ENCODE measurements at places on chromosomes 5 and 9.

DNA sequence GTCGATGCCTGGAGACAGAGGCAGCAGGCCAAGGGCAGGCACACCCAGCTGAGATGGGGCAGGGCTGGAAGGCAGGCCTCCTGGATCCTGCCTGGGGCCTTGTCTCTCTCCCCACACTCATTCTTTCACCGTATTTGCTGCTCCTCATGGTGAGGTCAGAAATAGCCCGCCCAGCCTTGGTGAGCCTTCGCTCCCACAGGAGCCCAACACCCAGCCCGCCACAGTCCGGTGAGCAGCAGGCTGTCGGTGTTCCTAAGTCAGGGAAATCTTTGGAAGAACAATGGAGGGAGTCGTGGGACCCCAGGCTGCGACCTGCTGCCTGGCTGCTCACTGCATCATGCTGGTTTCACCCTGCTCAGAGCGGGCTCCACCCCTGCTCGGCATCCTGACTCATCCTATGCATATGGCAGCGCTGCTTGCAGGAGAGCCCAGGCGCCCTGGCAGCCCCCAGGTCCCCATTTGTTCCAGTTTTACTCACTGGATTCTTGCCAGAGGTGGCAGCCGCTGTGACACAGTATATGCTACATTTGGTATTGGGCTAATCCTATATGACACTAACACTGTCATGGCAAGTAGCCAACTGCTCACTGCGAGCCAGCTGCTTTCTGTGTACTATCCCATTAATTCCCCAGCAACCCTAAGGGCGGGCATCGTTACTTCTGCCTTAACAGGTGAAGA lies 53.2 kb upstream of the NCS1 start:
- peak; percentile 85 for DNase-seq

GRCh38 chr9:110619831-110620230 lies 40.3 kb upstream of the SVEP1 start:
- DNase-seq: no peak

GRCh38 chr5:138141734-138142133 lies 2.5 kb upstream of the NME5 start:
- no peak for DNase-seq

- DNase-seq: no peak
Measured at GRCh38 chr9:112663681-112664080, 54.2 kb downstream of the INIP start.

DNA sequence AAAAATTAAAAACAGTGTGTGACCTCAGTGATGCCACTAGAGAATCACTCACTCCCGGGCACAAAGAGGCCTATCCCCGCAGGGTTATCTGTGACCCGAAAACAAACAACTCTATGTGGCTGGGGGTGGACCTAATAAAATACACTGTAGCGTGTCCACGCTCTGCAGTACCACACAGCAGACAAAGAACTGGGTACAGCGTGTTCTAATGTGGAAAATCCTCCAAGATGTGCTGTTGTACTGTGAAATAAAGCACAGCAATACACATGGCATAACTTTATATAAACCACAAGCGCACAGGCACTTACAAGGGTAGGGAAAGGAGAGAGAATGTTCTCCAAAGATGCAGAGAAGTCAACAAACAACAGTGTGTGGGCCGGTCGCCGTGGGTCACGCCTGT lies 8.1 kb upstream of the SLC34A1 start:
- no peak for DNase-seq

DNA sequence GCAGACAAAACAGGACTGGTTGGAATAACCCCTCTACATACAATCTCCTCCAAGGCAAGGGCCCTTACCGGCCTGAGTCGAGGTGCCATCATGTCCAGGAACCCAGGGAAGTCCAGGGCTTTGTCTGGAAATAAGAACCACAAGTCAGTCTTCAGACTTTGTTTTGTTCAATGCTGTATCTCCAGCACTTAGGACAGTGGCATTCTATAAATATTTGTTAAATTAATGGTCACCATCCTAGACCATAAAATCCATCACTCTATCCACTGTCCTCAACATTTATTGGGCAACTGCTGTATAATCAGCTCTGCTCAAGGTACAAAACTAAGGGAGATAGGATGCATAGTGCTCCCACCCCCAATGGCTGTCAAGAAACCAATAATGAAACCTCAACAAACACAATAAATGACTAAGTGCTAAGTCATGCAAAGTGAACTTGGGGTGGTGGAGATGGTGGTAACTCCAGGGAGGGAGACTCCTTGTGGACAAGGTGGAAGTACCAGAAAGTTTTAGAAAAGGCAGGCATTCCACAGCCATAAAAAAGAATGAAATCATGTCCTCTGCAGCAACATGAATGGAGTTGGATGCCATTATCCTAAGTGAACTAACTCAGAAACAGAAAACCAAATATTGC lies 5.0 kb downstream of the RELL2 start:
- DNase-seq: no peak

- no peak for DNase-seq
Measured at GRCh38 chr5:62662521-62662920, 83.9 kb downstream of the LRRC70 start.

DNA sequence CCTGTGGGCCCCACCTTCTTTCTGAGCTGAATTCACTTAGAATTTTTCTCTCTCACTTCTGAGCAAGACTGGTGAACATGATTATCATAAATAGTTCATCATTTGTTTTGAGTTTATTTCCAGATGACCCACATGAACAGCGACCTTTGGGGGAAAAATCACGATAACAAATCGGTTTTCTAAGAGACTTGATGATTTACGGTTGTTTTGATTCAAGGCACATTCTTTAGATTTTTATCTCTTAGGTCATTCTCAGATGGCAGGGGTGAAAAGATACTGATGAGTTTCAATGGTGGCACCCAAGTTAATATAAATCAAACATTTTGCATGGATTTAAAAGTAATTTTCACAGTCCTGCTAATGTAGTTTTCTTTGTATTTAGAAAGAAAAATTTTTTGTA lies 95.1 kb downstream of the DMXL1 start:
- no peak for DNase-seq

DNA sequence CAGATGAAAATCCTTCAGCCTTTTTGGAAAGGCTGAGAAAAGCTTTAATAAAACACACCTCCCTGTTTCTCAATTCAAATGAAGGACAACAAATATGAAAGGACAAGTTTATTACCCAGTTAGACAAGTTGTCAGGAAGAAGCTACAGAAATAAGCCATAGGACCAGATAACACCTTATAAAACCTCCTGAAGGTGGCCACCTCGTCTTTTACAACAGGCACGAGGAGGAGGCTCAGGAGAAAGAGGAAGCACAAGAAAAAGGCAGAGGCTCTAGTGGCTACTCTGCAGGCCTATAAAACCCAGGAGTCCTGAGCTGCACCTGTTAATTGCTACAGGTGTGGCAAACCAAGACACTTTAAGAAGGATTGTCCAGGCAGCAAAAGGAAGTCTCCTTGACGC lies 352.1 kb upstream of the CDH18 start:
- DNase-seq: no peak

DNA sequence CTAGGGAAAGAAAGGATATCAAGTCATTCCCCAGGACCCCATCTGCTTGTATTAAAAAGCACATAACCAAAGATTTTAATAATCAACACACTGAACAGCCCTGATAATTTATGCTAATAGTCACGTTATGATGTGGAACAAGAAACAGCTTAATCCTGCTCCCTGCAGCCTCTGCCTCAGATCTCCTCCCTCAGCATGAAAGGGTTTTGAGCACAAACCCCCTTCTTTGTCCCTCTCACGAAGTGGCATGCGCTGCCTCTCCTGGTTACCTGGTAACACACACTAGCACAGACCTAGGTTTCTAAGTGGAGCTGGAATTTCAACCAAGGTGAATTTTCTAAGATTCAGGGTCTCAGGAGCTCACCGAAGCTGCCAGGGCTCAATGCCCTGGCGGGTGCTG lies 5.1 kb downstream of the IGFBPL1 start:
- no peak for DNase-seq

DNA sequence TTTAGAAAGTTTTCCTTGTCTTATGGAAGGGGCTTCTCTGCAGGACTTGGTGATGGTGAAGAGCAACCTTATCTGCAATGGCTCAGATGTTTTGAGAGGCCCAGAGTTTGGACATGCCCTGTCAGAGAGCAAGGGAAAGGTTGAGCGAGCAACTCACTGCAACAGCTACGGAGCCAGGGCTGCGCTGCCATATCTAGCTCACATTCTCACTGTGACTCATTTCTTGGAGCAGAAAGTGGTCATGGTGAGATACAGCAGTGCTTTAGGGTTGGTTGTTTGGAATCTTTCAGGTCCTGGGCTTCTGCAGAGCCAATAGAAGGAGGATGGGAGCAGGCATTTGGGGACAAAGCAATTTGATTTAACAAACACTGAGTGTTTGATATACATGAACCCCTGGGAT lies 12.3 kb downstream of the GLRA1 start:
- no peak for DNase-seq

GRCh38 chr9:111350556-111350955 lies 20.5 kb upstream of the OR2K2 start:
- DNase-seq: no peak

GRCh38 chr5:175501759-175502158 lies 23.4 kb downstream of the SFXN1 start:
- no peak for DNase-seq

DNA sequence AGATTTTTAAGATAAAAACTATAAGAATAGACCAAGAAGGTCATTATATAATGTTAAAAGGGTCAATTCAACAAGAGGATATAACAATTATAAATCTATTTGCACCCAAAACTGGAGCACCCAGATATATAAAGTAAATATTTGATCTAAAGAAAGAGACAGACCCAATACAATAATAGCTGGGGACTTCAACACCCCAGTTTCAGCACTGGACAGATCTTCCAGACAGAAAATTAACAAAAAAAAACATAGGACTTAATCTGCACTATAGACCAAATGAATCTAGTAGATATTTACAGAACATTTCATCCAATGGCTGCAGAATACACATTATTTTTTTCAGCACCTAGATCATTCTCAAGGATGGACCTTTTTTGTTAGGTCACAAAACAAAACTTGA lies 331.9 kb downstream of the SPOCK1 start:
- no peak for DNase-seq

DNA sequence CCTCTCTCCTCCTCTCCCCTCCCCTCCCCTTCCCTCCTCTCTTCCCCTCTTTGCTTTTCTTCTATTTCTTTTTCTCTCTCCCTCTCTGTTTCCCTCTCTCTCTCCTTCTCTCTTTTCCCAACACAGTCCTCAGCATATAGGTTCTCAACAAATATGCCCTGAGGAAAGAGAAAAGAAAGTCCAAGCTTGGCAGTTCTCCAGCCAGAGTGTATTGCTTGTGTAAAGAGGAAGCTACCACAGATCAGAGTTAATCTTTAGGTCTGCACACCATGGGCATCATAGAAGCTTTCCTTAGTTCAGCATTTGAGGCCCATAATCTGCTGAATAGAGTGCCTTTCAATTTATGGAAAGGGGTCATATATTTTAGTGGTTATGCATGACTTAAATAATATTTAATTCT lies 382.8 kb upstream of the WWC1 start:
- no peak for DNase-seq

DNA sequence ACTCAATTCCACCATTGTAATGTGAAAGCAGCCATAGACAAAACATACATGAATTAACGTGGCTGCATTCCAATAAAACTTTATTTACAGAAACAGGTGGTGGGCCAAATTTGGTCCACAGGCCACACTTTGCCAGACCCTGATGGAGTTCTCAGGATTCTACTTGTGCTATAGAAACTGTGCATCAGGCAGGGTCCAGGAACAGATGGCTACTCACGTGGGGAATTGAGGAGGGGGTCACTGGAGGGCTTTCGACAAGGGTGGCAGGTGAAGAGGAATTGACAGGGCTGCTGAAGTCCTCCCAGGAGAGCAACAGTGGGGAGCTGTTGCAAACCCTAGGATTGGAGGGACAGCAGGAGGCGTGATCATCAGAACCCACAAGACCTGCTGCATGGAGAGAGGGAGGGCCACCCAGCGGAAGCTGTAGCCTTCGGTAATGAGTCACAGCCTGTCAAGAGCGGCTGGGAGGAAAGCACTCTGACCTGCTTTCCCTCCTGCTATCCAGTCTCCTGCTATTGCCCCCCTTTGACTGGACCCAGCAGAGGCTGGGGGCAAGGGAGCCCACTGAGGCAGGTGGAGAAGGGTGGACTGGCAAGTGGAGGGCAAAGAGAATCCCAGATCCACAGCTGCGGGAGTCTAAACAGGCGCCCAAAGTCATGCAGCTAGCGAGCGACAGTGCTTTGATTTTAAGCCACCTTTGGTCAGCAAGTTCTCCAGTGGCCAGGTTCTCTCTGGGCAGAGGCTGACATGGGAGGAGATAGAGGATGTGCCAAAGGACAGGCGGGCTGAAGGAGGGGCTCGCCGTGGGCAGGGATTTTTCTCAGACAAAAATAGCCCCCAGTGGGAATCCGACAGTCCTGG lies 138.3 kb upstream of the SMIM23 start:
- no peak for DNase-seq

- DNase-seq: no peak
Measured at GRCh38 chr5:177291735-177292134, 11.8 kb downstream of the RAB24 start.

GRCh38 chr9:128103589-128103962 lies 24.0 kb downstream of the PTGES2 start:
- DNase-seq: no peak

DNA sequence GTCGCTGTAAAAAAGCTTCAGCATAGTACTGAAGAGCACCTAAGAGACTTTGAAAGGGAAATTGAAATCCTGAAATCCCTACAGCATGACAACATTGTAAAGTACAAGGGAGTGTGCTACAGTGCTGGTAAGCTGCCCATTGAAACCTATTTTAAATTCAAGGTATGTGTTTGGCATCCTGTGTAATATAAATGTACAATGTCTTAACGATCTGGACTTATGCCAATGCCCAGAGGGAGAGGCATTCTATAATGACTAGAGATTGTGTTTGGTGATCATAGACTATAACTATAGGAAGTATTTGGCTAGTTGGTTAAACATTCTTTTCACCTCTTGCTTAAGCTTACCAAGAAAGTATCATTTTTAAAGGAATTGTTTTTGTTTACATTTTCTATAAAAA lies 95.7 kb downstream of the INSL6 start:
- DNase-seq: peak; percentile 27

- no peak for DNase-seq
Measured at GRCh38 chr9:72980600-72981265, 27.9 kb upstream of the ALDH1A1 start.

GRCh38 chr9:7592321-7593316 lies 207.0 kb downstream of the DMAC1 start:
- DNase-seq: no peak

DNA sequence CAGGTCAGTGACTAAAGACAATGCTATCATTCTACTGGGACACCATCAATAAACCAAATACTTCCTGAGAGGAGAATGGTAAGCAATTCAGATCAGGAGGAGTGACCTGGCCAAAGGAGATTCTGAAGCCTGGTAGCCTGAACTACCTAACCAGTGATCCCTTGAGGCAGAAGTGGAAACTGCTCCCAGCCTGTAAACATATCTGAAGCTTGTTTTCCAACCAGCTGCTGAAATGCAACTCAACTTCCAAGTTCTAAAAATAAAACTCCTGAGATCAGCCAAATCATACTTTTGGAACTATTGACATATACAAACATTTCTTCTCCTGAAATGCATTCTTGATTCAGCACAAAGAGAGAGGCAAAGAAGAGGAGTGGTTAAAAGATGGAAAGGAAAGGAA lies 204.1 kb downstream of the EBF1 start:
- DNase-seq: no peak
